ENCODE measurements at places on chromosomes 6 and 20. TPM values are rescaled to one million over a fixed set of nuclear protein-coding genes. Genes with fewer than 3 reads are reported as not detected.

DNA sequence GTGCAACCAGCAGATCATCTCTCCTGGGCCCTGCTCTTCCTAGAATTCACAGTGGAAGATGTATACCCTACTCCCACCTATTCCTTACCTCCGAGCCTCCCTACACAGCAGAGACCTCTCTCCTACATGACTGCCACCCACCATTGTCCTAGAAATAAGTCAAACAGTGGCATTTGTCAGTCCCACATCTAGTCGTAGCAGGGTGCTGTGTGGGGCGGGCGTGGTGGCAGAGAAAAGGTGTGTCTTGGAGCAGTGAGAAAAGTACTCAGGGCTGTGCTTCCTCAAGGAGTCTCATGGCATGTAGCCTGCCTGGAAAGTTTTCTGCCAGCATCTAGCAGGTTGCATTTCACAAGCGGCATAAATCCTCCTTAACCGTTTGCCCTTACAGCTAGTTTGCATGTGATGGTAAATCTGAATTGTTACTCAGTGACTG, 59.4 kb upstream of the PTGIS start:
- H3K4me1 ChIP-seq, result peaks cover 10% of the 10 kb centered on the region
- H3K27ac ChIP-seq, result no peak overlapping the region
- no peaks in the 10 kb centered on the region for H3K27me3 ChIP-seq

- no peaks in the 10 kb centered on the region for H3K27me3 ChIP-seq
- H3K36me3 ChIP-seq, result no peaks in the 10 kb centered on the region
- peak overlapping the region; percentile 99 for H3K4me3 ChIP-seq
- peak overlapping the region; percentile 99 for H3K27ac ChIP-seq
- H3K4me1 ChIP-seq, result peaks cover 5% of the 10 kb centered on the region
Measured at GRCh38 chr6:18263418-18264218, 712 bp downstream of the DEK start.

The RAET1L gene
- 0.43 TPM for total RNA-seq

- H3K27ac ChIP-seq, result no peak overlapping the region
- H3K36me3 ChIP-seq, result no peaks in the 10 kb centered on the region
- no peaks in the 10 kb centered on the region for H3K27me3 ChIP-seq
- H3K4me1 ChIP-seq, result no peaks in the 10 kb centered on the region
Measured at GRCh38 chr6:161745594-161746141, 471.8 kb upstream of the AGPAT4 start.

GRCh38 chr6:43020847-43021246, 576 bp upstream of the RRP36 start:
- peak overlapping the region; percentile 84 for H3K4me3 ChIP-seq
- peak overlapping the region; percentile 88 for H3K27ac ChIP-seq
- H3K27me3 ChIP-seq, result no peaks in the 10 kb centered on the region
- no peaks in the 10 kb centered on the region for H3K36me3 ChIP-seq
- H3K4me1 ChIP-seq, result peaks cover 17% of the 10 kb centered on the region
- no peak for DNase-seq

- DNase-seq, result no peak
- no peaks in the 10 kb centered on the region for H3K36me3 ChIP-seq
- H3K27ac ChIP-seq, result no peak overlapping the region
- no peaks in the 10 kb centered on the region for H3K4me1 ChIP-seq
- H3K4me3 ChIP-seq, result no peak overlapping the region
- H3K27me3 ChIP-seq, result no peaks in the 10 kb centered on the region
Measured at GRCh38 chr20:39233755-39234154, 271.6 kb downstream of the DHX35 start.
